ENCODE measurements at places on chromosomes 1 and 21.

GRCh38 chr1:109780982-109781381 is 17.3 kb upstream of the EPS8L3 start:
- DNase-seq: no peak

DNA sequence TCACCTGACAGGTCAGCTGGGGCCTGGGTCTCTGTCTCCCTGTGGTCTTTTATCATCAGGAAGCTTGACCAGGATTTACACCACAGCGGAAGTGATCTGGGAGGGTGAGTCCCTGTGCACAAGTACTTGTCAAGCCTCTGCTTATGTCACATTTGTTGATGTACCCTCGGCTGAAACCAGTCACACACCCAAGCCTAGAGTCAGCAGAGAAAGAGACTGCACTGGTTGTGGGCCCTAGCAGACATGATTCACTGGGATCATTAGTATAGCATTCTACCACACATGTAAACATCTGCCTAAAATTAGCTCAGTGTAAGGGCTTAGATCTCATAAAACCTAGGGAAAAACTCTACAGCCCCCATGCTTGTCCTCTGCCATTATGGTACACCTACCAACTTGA is 79.3 kb upstream of the LAMC2 start:
- DNase-seq: no peak

DNA sequence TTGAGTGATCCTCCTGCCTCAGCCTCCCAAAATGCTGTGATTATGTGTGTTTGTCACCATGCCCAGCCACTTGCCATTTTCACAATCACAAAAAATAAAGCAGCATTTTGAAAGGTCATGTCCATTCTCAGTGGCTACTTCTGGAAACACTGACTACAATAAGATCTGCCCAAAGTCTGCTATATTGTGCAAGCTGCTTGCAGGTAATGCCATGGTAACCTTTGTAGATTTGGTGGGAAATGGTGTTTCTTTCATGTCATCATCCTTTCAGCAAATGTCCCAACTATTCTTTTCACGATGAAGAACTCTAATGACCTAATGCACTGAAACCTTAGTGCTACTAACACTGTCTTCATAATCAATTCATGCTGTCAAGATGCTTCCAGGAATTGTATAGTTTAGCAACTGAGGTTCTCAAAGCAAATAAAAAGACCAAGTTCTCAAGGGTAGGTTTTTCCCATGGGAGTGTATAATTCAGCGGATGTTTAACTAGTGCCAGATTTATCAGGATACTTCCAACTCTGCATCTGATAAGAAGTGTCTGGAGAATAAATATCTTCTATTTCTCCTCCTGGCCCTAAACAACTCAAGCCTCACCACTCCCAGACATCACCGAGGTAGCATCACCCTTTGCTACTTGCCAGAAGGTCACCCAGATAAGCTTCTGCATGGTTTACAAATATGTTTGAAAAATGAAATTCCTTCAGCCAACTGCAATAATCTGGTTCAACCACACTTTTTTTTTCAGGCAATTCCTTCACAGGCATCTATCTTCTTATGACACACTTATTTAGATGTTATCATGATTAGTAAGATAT is 132.0 kb upstream of the ZC3H11B start:
- DNase-seq: no peak

DNA sequence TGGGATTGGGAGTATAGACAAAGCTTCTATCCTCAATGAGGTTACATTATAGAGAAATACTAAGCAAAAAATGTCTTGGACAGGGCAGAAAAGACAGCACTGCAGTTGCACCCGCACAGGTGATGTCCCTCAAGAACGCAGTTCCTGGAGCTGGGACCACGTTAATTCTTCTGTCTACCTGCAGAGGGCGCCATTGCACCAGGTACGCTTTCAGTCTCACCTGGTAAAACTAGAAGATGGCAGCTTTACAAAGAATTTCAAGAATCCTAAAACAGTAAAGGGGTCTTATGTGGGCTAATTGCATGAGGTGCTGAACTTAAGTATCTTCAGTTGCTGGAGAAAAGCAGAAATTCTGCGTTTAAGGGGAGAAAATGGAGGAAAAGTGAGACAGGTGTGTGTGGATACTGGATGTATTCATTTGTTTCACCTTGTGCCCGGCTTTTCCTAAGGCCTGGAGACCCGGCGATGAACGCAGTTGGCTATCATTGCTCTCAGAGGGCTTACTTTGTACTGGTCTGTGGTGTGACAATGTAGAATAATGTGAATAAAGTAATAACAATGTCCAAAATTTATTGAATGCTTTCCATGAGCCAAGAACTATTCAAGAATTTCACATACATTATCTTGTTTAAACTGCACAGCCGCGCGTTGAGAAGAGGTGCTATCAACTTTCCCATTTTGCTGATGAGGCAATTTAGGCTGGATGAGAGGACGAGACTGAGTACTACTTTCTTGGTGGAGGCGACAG is 276.3 kb upstream of the GREM2 start:
- no peak for DNase-seq

DNA sequence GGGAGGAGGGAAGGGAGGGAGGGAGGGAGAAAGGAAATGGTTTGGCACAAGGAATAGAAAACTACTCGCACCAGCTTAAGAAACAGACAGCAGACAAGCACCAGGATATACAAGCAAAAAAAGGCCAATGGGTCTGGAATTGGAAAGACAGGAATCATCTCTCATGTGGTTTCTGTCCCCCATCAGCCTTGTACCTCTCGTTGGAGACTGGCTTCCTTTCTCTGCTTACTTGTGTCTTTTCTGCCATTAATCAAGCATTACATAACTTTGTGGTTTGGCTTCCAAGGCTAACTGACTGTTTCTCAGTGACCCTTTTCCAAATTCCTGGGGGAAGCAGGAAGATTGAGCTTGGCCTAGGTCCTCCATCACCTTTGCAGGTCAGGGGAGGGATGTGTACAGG is 11.8 kb upstream of the RALGPS2 start:
- no peak for DNase-seq

DNA sequence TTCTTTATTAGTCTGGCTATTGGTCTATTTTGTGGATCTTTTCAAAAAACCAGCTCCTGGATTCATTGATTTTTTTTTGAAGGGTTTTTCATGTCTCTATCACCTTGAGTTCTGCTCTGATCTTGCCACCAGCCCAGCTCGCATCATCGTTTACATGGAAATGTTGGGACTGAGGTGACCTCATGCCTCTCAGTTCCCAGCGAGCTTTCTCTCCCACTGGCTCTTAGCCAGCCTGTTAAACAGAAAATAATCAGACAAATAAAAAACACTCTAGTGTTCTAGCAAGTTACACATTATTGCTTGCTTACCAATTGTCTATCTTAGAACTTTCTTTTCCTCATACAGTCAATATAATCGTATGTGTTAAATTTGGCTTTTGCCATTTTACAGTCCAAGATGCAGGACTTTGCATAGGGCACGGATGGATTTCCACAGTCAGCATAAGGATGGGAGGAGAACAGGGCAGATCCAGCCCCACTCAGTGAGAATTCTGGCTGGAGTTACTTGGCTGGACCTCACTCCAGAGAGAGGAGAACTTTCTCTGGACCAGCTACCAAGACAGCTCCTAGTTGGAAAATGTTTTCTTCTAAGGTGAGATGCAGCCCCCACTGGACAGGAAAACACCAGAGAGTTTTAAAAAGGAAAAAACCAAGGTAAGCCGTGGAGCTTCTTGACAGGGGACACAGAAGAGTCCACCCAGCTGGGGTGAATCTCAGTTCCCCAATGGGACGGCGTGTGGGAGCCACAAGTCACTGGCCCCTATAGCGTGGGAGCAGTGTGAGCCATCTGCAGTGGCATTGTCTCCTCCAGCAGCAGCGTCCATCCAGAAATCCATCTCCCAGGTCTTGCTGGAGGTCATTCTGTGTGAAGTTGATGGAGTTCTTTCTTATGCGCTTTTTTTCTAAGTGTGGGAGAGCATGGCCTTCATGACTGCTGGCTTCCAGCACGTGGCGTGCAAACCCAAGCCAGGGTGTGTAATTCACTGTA is 17.6 kb downstream of the PGBD2 start:
- no peak for DNase-seq

- DNase-seq: no peak
Measured at GRCh38 chr1:242146652-242147051, 147.8 kb upstream of the MAP1LC3C start.

GRCh38 chr21:20877976-20878375 is 120.2 kb upstream of the NCAM2 start:
- no peak for DNase-seq

DNA sequence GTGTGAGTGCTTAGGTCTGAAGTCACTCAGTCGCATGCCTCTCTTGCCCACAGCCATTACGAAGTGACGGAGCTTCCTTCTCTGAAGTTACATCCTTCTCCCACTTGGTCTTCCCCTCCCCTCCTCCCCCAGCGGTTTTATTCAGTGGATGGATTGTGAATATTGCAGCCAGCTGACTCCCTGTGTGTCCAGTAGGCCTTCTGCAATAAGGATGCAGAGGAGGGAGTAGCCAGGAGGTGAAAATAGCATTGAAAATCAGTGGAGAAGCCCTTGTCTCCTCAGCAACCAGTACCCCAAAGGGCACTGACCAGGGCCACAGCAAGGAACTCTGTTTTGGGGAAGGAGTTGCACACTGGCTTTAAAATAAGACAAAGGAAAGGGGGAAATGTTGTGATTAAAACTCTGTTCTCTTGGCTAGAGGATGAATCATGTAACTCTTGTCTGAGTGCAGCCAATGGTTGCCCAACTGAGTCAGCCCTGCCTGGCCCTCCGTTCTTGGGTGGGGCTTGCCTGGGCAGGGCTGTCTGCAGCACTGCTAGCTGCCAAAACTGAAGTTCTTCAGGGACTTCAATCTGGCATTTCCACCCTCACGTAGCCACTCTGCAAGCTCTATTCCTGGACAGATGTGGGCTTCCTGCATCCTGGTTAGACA is 4.3 kb downstream of the S100A10 start:
- DNase-seq: peak; percentile 19

GRCh38 chr1:108043707-108044106 is 78.7 kb upstream of the VAV3 start:
- DNase-seq: no peak

DNA sequence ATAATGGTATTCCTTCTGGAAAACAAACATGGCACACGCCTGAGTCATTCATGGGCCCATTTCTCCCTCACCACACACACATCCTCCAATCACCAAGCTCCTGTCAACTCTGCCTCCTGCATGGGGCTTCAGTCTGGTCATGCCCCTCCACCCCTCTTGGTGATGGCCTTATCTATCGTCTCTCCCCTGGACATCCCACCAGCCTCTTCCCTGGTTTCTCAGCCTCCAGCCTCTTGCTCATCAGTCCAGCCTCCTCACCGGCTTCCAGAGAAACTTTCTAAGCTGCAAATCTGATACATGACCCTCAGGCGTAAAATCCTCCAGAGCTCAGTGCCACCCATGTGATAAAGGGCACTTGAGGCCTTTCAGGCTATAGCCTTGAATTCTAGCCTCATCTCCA is 243.9 kb downstream of the FOXD2 start:
- DNase-seq: no peak

- DNase-seq: no peak
Measured at GRCh38 chr1:201164645-201165044, 10.4 kb upstream of the TMEM9 start.

DNA sequence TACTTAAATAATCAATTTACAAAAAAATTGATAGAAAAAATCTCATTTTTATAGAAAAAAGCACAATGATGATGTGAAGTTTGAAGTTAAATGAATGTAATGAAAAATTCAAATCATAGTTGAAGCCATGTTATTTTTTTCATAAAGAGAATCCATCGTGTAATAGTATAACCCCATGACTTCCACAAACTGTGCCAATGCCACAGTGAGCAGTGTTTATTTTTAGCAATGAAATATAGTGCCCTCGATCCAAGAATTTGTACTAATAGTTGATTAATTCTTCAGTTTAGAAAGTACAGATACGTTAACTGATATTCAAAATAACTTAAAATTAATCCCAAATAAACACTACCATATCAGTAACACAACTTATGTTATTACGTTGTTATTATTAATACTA is 225.9 kb downstream of the PTPRC start:
- DNase-seq: no peak

GRCh38 chr1:33175865-33176264 is 6.0 kb downstream of the TRIM62 start:
- no peak for DNase-seq

DNA sequence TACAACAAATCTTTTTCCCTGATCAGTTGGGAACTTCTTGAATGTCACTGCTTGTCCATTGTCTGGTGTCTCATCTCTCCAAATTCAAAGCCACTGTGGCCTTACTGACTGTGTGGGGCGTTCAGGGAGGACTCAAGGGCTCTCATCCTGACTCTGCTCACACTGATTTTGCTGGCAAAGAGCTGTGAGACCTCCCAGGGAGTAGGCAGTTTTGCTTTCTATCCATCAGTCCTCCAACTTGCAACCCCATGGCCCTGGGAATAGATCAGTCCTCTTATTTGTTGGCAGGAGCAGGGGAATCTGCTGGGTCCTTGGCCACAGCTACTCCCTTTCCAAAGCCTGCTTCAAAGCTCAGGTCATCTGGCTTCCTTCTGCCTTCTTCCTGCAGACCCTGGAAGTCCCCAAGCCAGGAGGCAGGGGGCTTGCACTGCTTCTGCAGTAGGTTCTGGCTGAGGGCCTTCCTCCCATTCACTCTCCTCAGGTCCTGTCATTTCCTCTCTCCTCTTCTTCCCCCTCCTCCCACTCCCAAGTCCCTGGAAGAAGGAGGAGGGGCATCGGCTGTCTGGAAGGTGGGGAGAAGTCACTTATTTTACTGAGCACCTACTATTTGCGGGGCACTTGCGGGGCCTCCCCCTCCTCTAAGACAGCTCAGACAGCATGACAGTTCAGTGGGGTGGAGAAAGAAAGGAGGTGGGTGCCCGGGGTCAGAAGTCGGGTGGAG is 876 bp upstream of the NAV1 start:
- DNase-seq: no peak

- DNase-seq: no peak
Measured at GRCh38 chr1:234941321-234942011, 187.2 kb downstream of the TOMM20 start.

DNA sequence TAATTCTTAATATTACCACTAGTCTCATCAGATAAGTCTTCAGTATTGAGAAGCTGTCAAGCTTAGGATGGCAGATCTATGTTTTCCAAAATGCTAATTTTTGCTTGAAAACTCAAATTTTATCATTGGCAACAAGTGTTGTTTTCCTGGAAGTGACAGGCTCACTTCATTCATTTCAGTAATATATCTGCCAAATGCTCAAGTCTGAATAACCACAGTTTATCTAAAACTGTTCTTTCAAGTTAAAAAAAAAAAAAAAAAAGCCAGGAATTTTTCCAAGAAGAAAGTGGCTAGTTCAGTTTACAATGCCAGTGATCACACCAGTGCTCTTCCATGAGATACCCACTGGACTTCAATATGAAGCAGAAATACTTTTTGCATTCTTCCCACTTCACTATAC is 20.6 kb downstream of the SMYD2 start:
- DNase-seq: no peak

DNA sequence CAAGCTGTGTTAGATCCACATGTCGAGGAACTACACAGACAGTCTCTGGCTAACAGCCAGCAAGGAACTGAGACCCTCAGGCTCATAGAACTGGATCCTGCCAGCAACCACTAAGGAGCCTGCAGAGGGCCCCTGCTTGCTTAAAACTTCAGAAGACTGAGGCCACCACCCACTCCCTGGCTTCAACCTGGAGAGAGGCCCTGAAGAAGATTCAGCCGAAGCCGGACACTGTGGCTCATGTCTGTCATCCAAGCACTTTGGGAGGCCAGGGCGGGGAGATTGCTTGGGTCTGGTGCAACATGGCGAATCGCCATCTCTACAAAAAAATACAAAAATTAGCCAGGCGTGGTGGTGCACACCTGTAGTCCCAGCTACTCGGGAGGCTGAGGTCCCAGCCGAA is 92.6 kb upstream of the TMPRSS2 start:
- DNase-seq: no peak

Measured in activated gamma-delta T cell treated with anti-CD3 and anti-CD28 coated beads, Interleukin-2, amount 50 U/mL, for 16 hours (primary cell).